ENCODE measurements at places on chromosomes 4 and X.

GRCh38 chr4:147863111-147863747 is 131.3 kb downstream of the ARHGAP10 start:
- no peak for DNase-seq

- DNase-seq: no peak
Measured at GRCh38 chr4:165519591-165519990, 140.8 kb downstream of the CPE start.

DNA sequence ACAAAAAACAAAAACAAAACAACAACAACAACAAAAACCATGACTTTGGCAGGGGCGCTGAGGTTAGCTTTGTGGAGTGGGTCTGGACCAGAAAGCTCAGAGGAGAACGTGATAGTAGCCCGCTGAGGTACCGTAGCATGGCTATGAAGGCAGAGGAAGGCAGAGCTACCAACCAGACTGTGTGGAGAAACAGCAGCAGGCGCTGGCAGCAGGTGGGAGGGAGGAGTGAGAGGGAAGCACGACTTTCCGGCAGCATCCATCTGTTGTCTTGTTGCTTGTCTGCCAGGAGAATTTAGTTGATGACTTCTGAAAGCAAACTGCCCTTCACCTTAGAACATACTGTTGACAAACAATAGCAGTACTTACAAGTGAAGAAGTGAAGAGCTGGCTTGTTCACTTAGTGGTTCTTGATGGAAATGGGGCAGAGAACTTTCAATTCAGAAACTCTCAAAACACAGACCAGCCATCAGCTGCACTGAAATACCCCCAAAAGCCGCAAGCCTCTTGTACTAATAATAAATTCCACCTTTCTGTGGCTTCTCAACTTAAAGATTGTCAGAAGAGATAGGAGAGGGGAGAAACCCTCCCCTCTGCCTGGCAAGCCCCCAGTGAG is 447.2 kb downstream of the SLITRK2 start:
- no peak for DNase-seq

DNA sequence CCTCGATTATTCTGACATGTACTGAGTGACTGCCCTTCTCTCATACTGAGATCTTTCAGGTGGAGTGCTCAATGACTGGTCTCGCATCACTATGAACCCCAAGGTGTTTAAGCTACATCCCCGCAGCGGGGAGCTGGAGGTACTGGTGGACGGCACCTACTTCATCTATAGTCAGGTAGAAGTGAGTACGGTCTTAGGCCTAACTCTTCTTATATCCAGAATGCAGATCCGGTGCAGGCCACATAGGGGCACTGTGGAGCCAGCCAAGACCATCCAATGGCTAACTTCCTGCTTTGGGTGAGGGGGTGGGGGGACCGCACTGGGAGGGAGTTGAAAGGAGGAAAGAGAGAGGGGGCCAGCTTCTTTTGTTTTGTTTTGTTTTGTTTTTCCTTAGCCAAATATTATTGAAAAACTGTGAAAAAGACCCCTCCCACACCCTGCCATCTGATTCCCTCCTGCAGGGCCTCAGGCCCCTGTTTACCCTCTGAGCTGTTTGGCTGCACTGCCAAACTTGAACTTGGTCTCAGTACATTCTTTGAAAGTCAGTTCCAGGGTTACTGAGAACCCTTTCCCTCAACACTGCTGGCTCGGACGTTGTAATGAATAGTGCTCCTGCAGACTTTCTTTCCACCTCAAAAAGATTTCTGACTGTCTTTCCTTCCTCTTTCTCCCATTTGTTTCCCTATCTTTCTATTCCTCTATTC is 16.2 kb downstream of the AWAT2 start:
- DNase-seq: no peak

DNA sequence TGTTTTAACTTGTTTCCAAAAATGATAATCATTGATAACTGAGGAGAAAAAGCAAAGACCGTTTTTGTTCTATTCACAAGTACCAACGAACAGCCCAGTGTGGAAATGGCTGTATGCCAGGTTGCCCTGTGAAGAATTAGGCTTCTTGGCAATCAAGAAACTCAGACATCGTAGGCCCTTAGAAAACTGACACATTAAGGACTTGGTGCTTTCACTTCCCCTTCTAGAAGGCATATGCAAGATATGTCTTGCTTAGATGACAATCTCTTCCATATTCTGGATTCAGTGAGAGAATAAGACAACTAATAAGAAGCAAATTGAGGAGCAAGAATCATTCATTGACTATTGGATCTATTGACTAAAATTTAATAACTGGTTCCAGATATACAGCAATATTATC is 56.6 kb downstream of the ANAPC10 start:
- peak; percentile 5 for DNase-seq

- DNase-seq: peak; percentile 29
Measured at GRCh38 chr4:41692717-41693345, 55.7 kb downstream of the PHOX2B start.

- DNase-seq: no peak
Measured at GRCh38 chr4:73684097-73684496, 56.3 kb upstream of the CXCL8 start.

- no peak for DNase-seq
Measured at GRCh38 chr4:57774171-57774570, 664.0 kb upstream of the IGFBP7 start.

DNA sequence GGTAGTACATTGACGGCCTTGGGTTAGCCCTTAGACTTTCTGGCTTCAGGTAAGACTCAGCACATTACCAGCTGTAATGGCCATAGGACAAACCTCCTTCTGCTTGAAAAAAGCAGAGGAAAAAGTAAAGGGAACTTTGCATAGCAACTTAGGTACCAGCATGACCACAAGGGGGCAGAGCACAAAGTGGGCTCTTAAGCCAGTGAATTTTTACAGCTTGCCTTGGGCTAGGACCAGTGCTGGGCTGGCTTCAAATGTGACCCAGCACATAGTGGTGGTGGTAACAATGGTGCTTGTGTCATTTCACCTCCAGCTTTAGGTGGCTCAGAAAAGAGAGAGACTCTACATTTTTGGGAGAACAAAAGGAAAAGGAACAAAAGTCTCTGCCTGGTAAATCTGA is 66.1 kb downstream of the KLHL4 start:
- DNase-seq: no peak

DNA sequence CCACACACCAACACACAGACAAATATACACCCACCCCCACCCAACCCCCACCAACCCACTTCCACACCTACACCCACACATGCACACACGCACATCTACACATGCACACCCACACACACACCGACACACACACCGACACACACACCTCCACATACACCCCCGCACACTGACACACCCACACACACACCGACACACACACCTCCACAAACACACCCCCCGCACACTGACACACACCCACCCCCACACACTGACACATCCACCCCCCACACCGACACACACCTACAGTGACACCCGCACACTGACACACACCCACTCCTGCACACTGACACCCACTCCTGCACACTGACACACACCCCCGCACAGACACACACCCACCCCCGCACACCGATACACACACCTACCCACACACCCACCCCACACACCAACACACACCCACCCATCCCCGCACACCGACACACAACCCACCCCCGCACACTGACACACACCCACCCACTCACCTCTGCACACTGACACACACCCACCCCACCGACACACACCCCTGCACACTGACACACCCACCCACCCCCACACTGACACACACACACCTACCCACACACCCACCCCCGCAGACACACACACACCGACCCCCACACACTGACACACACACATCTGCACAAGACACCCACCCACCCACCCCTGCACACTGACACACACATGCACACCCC is 31.1 kb downstream of the FGFRL1 start:
- DNase-seq: no peak

- DNase-seq: no peak
Measured at GRCh38 chr4:160009656-160010493, 907.0 kb downstream of the RAPGEF2 start.

GRCh38 chrX:10128386-10128785 is 28.4 kb upstream of the CLCN4 start:
- DNase-seq: no peak

- DNase-seq: no peak
Measured at GRCh38 chr4:1201851-1202525, 29.6 kb upstream of the SPON2 start.

DNA sequence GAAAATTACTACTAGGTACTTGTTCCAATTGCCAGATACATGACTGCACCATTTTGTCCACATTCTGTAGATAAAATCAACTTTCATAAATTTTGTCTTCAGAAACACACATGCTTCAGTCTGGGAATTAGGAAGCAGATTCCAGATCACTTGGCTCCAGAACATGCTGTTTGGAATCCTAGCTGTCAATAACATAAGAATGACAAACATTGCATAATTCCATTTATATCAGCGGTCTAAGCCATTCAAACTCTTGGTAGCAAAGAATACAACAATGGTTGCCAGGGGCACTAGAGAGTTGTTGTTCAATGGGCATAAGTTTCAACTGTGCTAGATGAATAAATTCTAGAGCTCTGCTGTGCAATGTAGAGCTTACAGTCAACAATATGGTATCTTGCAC is 1112.1 kb upstream of the AGA start:
- no peak for DNase-seq

GRCh38 chr4:8385611-8386010 is 54.9 kb downstream of the ACOX3 start:
- DNase-seq: no peak

- DNase-seq: no peak
Measured at GRCh38 chr4:140102421-140102820, 51.6 kb downstream of the MAML3 start.

GRCh38 chr4:74339501-74339900 is 25.4 kb upstream of the EREG start:
- DNase-seq: no peak

GRCh38 chrX:154304846-154305245 is 9.3 kb downstream of the TKTL1 start:
- no peak for DNase-seq

DNA sequence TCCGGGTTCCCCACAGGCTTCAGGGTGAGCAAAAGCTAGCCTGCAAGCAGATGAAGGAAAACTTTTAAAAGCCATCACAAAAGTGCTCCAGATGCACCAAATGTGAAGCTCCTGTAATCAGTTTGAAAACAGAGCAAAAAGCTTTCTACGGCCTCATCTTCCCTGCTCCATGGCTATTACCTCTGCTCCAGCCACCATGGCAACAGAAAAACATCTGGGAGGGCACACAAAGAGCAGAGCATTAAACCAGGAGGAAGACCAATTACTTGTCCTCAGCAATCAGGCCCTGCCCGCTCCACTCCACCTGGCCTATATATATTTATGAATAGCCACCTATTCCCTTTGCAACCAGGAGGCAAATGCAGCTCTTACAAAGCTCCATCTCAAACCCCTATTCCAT is 33.6 kb downstream of the TMEM154 start:
- DNase-seq: no peak

DNA sequence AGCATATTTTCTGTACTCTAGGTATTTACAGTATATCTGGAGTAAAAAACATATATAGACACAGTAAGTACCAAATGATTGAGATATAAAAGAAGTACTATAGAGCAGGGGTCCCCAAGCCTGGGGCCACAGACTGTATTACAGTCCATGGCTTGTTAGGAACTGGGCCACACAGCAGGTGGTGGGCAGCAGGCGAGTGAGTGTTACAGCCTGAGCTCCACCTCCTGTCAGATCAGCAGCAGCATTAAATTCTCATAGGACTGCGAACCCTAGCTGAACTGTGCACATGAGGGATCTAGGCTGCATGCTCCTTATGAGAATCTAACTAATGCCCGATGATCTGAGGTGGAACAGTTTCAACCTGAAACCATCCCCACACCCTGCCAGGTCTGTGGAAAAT is 300.7 kb downstream of the NR3C2 start:
- DNase-seq: no peak

- no peak for DNase-seq
Measured at GRCh38 chrX:66014084-66014483, 25.8 kb downstream of the VSIG4 start.

DNA sequence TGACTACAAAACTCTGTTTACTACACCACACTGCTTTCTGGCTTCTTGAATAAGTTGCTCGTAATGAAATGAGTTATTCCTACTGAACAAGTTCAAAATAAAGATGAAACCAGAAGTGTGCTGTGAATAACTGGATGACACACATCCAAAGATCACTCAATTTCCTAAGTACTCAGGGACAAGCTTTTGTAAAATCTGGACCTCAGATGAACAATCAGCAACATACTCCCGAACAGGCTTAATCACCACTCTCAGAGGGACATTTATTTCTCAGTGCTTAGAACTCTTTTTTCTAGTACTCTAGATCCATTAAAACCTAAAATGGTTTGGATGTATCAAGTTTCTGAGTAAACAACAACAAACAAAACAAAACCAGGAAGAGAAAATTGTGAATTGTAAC is 61.5 kb upstream of the EXOC1L start:
- no peak for DNase-seq

DNA sequence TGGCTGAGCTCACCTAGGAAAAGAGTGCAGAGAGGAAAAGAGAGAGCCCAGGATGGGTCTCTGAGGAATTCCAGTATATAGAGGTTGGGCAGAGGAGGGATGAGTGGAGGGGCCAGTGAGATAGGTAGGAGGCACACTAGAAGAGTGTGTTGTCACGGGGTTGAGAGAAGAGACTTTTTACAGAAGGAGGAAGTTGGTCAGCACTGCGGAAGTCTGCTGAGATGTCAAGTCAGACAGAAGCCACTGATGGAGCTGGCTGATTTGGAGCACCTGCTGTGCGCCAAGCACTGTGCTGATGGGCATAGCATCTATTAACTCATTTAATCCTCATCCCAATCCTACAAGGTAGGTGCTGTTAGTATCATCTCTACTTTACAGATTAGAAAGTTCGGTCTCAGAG is 60.4 kb downstream of the EFNB1 start:
- DNase-seq: no peak

GRCh38 chr4:105979506-105979905 is 84.2 kb downstream of the NPNT start:
- no peak for DNase-seq

DNA sequence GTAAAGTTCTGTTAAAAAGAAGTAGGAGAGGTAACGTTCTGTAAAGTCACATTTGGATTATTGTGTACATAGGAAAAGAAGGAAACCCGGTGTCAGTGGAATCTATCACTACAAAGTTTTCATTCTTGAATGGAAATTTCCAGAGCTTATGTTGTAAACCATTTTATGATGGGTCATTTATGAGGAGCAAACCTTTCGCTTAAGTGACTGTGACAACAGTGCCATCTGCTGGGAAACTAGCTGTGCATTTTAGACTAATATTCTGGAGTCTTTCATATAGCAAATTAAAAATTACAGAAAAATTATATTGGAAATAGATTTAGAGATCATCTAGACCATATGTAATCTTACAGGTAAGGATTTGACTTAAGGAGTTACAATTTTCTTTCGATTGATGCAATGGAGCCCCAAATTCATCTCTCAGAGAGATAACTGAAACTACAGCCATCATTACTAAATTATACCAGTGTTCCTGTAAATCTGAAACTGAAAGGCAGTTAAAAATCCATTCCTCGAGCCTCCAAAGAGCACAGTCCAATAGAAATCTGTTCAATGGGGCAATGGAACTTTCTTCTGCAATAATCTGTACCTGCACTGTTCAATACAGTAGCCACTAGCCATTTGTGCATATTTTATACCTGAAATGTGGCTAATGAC is 26.9 kb downstream of the ASB9 start:
- peak; percentile 0 for DNase-seq

- DNase-seq: no peak
Measured at GRCh38 chr4:28811025-28811424, 1909.1 kb upstream of the PCDH7 start.

- no peak for DNase-seq
Measured at GRCh38 chr4:71406459-71406963, 67.7 kb downstream of the SLC4A4 start.

GRCh38 chr4:140819610-140820009 is 63.4 kb upstream of the TBC1D9 start:
- no peak for DNase-seq

- no peak for DNase-seq
Measured at GRCh38 chr4:38099020-38099600, 138.9 kb downstream of the PTTG2 start.
